A673 (cell line): ENCODE measurements at places on chromosomes 13 and 19. TPM values are rescaled to one million over a fixed set of nuclear protein-coding genes. Genes with fewer than 3 reads are reported as not detected.

DNA sequence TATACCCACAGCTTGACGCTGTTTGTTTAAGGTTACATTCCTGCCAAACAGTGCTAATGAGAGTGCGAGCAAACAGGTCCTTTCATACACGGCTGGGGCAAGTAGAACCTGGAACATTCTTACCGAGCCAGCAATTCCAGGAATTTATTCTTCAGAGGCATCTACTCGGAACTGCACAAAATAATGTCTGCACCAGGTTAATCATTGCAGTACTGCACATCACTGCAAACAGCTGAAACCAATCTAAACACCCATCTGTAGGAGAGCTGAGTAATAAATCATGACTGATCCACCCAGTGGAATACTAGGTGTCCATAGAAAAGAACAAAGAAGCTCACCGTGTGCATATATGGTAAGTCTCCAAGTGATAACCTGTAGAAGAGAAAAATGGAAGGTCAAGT lies 1.2 kb upstream of the ZNF579 start:
- H3K4me1 ChIP-seq, result peaks cover 17% of the 10 kb centered on the region
- H3K36me3 ChIP-seq, result peaks cover 15% of the 10 kb centered on the region
- no peak for DNase-seq
- no peak overlapping the region for H3K4me3 ChIP-seq
- no peaks in the 10 kb centered on the region for H3K27me3 ChIP-seq

GRCh38 chr19:38635483-38636399 lies 11.7 kb upstream of the ACTN4 start:
- H3K27ac ChIP-seq, result no peak overlapping the region
- no peaks in the 10 kb centered on the region for H3K27me3 ChIP-seq
- no peak for DNase-seq
- H3K36me3 ChIP-seq, result peaks cover 18% of the 10 kb centered on the region
- no peak overlapping the region for H3K4me3 ChIP-seq

DNA sequence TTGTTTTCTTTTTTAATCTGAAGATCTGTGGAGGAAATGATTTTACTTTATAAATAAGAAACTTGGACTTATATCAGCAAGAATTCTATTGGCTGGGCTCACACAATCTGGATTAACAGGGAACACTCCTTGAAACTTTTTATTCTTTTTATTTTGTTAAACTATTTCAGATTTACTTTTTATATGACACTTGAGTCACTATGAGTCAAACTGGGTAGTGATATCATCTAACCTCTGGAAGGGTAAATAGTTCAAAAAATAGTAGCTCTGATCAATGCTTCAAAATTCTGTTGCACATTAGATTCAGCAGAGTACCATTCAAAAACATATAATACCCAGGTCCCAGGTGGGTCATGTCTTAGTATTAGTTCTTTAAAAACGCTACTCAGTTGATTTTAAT lies 55.1 kb upstream of the NBEA start:
- H3K4me1 ChIP-seq, result no peaks in the 10 kb centered on the region
- DNase-seq, result no peak
- H3K27ac ChIP-seq, result no peak overlapping the region
- H3K36me3 ChIP-seq, result no peaks in the 10 kb centered on the region
- H3K27me3 ChIP-seq, result peaks cover 1% of the 10 kb centered on the region

GRCh38 chr13:22223411-22223810 lies 552.5 kb downstream of the FGF9 start:
- H3K4me1 ChIP-seq, result no peaks in the 10 kb centered on the region
- DNase-seq, result no peak
- no peak overlapping the region for H3K27ac ChIP-seq
- no peaks in the 10 kb centered on the region for H3K27me3 ChIP-seq
- no peaks in the 10 kb centered on the region for H3K36me3 ChIP-seq

GRCh38 chr13:19888799-19889198 lies 25.4 kb upstream of the ZMYM5 start:
- H3K4me3 ChIP-seq, result no peak overlapping the region
- H3K36me3 ChIP-seq, result no peaks in the 10 kb centered on the region
- no peaks in the 10 kb centered on the region for H3K4me1 ChIP-seq
- no peaks in the 10 kb centered on the region for H3K27me3 ChIP-seq

DNA sequence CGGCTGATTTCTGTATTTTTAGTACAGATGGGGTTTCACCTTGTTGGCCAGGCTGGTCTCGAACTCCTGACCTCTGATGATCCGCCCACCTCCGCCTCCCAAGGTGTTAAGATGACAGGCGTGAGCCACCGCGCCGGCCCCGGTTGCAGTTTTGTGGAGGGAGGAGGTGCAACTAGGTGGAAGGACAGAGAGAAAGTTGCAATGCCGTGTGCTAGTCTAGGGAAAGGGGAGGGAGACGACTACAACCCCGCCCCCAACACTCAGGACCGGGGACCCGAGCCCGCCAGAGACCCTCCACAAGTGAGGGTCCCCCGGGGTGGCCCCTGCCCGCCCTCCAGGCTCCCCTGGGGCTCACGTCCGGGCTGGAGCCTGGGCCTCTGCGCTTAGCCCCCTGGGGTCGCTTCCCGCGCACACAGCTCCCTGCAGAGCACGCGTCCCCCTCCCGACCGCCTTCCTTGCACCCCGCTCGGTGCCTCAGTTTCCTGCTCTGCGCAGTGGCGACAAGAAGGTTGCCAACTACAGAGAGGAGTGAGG lies 1.2 kb upstream of the ARID3A start:
- H3K4me3 ChIP-seq, result peak overlapping the region; percentile 97
- H3K27ac ChIP-seq, result peak overlapping the region; percentile 92
- peaks cover 9% of the 10 kb centered on the region for H3K27me3 ChIP-seq
- peaks cover 19% of the 10 kb centered on the region for H3K4me1 ChIP-seq

DNA sequence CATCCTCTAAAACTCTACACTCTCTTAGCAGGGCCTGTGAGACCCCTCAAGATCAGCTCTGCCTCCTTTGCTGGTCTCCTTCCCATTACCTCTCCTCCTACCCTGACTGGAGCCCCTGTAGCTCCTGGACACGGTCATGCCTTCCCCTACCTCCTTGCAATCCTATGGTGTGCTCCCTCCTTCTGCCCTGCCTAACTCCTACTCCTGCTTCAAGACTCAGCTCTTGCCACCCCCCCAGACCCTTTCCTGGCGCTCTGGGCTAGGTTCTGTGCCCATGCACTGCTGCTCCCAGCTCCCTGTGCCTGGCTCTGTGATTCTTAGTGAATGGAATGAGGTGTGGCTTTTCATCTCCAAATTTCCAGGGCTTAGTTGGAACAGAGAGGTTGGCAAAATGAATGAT lies 28.0 kb upstream of the TPTE2 start:
- no peaks in the 10 kb centered on the region for H3K27me3 ChIP-seq
- no peak for DNase-seq
- H3K4me1 ChIP-seq, result peaks cover 9% of the 10 kb centered on the region
- H3K27ac ChIP-seq, result no peak overlapping the region
- no peak overlapping the region for H3K4me3 ChIP-seq

DNA sequence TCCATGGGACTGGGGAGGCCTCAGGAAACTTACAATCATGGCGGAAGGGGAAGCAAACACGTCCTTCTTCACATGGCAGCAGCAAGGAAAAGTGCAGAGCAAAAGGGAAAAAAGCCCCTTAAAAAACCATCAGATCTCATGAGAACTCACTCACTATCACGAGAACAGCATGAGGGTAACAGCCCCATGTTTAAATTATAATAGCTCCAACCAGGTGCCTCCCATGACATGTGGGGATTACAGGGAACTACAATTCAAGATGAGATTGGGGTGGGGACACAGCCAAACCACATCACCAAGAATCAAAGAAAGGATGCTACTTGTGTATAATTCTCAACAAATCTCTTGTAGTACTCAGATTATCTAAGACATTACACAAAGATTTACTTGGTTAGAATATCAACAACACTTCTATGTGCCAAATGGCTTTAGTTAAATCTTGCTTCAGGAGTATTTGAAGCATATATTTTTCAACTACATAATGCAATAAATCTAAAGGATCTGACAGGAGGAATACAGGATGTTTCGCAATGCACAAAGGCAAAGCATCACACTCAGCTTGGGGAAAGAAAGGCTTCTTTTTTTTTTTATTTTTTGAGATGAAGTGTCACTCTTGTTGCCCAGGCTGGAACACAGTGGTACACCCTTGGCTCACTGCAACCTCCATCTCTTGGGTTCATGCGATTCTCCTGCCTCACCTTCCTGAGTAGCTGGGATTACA lies 180.0 kb downstream of the LHFPL6 start:
- no peak overlapping the region for H3K27ac ChIP-seq
- H3K27me3 ChIP-seq, result no peaks in the 10 kb centered on the region
- peak; percentile 40 for DNase-seq
- no peak overlapping the region for H3K4me3 ChIP-seq
- peaks cover 32% of the 10 kb centered on the region for H3K4me1 ChIP-seq
- H3K36me3 ChIP-seq, result no peaks in the 10 kb centered on the region

DNA sequence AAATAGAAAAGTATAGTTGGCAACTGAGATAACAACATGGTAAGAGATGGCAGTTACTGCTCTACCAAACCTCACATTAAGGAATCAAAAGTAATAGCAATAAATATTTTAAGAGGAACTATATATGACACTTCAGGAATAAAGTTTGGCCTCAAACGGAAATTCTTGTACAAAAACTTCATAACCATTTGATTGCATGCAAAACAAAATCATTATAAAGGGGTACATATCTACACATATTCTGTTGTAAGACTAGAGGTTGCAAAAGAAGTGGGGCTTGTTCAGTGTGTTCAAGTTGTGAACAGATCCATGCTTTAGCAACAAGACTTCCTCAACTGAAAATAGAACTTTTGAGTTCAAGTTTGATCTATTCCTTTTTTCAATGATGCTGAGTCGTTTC lies 133.5 kb upstream of the MIR17HG start:
- peaks cover 98% of the 10 kb centered on the region for H3K27me3 ChIP-seq
- no peaks in the 10 kb centered on the region for H3K4me1 ChIP-seq
- H3K4me3 ChIP-seq, result no peak overlapping the region
- DNase-seq, result no peak
- no peaks in the 10 kb centered on the region for H3K36me3 ChIP-seq
- no peak overlapping the region for H3K27ac ChIP-seq

- no peaks in the 10 kb centered on the region for H3K27me3 ChIP-seq
- DNase-seq, result no peak
- no peaks in the 10 kb centered on the region for H3K36me3 ChIP-seq
- H3K4me3 ChIP-seq, result no peak overlapping the region
- no peaks in the 10 kb centered on the region for H3K4me1 ChIP-seq
Observed at GRCh38 chr19:30328096-30328495, 44.1 kb upstream of the ZNF536 start.

KLF2 gene
- 1.9 and 2.1 TPM in 2 replicates for total RNA-seq

KCTD12 gene
- total RNA-seq, result 1.9 and 3.5 TPM in 2 replicates

ICAM5 gene
- 4.6 and 6.9 TPM in 2 replicates for total RNA-seq

CATSPERD gene
- total RNA-seq, result not detected in 2 replicates

IFNL1 gene
- total RNA-seq, result not detected in 2 replicates
